Effector memory CD8-positive, alpha-beta T cell (primary cell): ENCODE measurements at places on chromosomes 2 and 18.

- DNase-seq, result no peak
Observed at GRCh38 chr18:42425025-42425424, 470.0 kb downstream of the PIK3C3 start.

GRCh38 chr2:31349160-31349559 lies 65.4 kb downstream of the XDH start:
- no peak for DNase-seq

GRCh38 chr2:63680455-63680854 lies 91.7 kb downstream of the MDH1 start:
- no peak for DNase-seq

GRCh38 chr18:25005541-25006403 lies 346.2 kb downstream of the ZNF521 start:
- no peak for DNase-seq

DNA sequence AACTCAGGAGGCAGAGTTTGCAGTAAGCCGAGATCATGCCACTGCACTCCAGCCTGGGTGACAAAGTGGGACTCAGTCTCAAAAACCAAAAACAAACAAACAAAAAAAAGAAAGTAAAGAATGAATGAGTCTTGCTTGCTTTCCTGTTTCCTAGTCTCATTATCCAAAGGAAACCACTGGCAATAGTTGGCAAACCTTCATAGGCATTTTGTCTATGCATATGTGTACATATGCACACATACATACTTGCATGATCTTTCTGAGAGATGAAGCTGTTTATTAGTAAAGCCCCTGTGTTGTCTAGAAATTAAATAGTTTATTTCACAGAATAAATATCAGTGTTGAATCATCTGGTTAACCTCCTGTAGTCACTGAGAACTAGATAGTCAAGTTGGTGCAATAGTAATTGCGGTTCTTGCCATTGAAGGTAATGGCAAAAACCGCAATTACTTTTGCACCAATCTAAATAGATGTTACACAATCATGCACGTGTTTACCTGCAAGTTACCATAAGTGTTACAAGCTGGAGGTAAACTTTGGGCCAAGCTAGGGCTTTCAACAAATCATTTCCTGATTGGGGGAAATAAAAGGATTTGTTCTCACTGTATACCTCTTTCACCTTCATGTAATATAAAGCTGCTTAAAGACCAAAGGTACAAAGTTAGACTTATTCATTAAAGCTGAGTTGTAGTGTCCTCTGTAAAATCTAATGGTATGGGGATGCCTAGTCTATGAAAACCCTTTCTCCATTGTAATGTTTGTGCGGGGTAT lies 24.7 kb downstream of the SLC20A1 start:
- DNase-seq, result no peak

DNA sequence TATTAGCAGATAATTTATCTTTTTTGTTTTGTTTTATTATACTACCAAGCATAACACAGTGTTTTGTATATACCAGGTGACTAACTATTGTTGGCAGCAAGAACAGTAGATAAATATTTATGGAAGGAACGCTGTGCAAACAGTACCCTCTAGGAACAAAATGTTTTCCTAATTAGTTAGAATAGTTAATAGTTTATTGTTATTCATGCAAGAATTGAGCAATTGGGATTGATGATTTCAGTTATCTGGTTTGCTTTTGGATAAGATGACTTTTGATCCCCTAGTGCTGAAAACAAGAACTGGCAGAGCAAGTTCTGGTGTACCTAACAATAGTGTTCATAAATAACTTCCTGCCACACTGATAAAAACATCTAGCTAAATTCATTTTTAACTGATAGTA lies 323.3 kb downstream of the TGIF1 start:
- no peak for DNase-seq

DNA sequence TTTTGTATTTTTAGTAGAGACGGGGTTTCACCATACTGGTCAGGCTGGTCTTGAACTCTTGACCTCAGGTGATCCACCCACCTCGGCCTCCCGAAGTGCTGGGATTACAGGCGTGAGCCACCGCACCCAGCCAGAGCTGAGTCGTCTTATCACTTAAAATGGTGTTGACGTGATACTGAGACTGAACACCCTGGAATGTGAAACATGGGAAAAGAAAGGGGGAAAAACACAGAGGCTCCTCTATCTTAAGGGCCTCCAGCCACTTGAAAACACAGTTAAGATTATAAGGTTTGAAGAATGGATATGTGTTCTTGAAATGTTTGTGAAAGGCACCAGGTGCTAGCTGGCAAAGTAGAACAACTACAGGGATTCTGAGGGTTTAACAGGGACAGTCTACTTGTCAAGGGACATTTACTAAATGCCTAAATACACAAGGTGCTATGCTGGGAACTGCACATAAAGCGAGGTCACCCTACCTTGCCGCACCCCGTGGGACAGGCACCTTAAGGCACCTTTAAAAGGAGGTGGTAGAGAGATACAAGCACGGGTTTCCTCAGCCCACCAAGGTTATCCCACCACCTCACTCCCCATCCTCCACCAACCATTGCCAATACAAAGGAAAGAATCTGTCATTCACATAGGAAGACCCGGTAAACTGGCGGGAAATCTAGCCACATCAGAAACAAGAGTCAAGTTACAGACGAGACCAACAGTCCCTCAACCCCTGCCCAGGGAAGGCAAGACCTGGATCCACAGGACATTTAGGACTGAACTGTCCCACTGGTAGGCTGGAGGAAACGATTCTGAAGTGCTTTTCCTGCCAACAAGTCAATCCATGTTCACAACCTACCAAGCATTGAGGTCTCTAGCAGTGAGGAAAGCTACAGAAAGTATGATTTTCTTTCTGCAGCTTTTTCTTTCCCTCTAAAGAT lies 43.4 kb downstream of the STK39 start:
- no peak for DNase-seq

DNA sequence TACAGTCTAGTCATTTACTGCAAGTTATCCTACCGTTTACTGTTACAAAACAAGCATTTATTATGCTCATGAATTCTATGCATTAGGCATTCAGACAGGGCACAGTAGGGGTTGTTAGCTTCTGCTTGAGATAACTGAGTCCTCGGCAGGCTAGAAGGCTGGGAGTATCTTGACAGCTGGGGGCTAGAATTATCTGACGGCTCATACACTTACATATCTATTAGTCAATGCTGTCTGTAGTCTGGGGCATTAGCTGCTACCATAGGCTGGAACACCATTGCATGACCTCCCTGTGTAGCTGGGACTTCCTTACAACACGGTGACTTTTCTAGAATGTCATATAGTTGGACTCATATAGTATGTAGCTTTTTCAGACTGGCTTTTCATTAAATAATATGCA lies 61.9 kb upstream of the ALK start:
- no peak for DNase-seq

- no peak for DNase-seq
Observed at GRCh38 chr18:33802955-33803354, 224.9 kb downstream of the ASXL3 start.

DNA sequence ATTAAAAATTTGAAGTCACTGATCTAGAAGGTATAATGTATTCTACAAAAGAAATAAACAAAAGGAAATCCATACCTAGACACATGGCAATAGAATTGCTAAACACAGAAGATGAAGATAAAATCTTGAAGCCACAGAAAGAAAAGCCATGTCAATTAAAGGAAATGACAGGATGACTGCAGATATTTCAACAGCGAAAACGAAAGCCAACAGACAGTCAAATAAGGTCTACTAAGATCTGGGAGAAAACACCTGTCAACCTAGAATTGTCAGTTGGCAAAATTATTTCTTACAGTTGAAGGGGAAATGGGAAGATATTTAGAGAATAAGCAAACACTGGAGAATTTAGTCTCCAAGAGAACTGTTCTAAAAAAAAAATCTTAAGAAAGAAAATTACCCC lies 39.2 kb downstream of the NETO1 start:
- no peak for DNase-seq

DNA sequence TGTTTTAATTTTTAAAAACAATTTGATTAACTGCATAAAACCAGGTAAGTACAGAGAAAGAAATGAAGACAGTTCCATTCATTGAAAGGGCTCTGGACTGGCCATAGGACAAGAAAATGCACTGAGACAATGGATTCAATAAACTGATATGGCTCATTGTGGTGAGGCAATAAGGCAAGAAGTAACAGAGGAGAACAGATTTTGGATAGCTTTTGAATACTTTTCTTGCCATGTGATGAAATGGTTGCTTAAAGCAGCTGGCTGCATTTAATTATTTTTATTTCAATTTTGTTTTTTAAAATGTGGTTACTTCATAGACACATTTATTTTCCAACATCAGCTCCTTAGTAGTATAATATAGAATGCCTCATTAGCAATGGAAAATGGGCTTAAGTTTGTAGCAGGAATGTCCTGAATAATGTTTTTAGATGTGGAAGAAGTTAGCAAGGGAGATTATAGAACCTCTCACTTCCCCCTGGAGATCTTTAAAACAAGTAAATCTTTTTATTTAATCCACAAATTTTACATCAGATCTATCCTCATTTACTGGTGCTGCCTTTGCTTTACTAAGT lies 646.9 kb upstream of the ZEB2 start:
- no peak for DNase-seq

GRCh38 chr2:14907014-14907612 lies 274.6 kb downstream of the LRATD1 start:
- no peak for DNase-seq

DNA sequence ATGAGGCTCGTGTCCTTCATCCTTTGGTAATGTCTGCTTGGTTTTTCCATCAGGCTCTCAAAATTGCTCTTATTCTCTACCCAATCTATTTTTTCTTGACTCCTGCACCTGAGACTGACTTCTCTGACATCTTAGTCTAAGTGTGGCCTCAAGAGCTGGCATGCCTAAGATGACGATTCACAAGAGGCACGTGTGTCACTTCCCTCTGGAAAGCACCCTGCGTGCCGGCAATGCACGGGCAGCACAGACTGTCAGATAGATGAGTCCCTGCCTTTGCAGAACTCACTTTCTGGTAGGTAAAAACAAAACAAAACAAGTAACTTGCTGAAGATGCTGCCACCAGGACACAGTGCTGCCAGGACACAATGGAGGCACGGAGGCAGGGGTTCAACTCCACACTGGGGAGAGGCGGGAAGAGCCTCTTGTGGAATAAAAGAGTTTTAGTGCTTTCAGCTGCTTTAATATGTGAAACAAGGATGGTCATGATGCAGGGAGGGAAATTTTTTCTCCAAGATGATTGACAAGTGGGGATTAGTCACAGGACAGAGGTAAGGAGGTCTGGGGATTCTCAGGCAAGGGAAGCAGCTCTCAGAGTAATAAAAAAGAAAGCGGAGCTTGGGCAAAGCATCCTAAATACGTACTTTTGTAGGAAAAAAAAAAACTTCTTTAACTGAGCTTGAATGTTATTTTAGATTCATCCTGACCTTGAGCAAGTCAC lies 27.3 kb downstream of the CYB5A start:
- no peak for DNase-seq

DNA sequence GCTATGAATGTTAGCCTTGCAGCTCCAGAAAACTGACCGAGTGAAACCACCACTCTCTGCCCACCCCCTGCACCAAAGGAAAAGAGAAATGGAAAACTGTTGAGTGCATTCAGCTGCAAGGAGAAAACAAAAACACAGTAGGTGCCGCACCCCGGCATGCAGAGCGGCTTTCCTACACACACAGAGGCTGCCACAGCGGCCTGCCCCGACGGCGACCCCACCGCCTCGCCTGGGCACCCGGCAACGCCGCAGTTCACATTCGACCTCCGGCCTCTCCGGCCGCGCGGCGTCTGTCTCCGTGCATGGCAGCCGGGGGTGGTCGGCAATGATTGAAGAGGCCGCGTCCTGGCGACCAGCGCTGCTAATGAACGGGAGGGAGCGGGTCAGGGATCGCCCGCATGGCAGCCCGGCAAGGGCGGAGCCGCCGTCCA lies 417.1 kb upstream of the SALL3 start:
- no peak for DNase-seq

DNA sequence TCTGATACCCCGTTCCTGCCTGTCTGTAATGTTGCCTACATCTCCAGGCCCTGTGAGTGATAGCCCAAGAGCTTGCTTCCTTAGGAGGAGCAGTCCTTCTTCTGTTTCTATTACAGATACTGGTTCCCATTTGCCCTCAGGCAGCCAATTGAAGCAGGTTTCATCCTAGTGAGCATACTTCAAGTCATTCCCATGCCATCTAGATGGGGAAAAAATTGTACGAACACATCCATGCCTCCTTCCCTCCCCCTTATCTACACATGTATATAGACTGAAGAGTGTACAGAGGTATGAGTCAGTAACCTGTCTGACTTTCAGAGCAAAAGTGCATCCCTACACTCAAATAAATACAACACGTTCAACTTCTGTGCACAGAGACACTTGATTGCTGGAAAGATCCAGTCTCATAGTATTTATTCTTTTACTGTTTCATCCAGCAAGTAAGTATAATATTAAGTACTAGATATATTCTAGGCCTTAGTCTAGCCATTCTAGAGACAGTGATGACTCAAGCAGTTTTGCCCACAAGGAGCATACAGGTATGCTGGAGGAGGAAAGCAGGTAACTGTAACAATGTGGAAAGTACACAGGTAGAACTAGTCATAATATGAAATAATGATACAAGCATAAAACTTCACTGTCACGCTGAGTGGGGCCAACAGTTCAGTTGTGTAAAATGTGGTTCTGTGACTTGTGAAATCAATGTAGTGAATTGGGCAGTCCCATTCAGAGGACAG lies 153.4 kb downstream of the MGAT5 start:
- DNase-seq, result no peak

- DNase-seq, result no peak
Observed at GRCh38 chr2:233464531-233465240, 101.9 kb downstream of the USP40 start.

DNA sequence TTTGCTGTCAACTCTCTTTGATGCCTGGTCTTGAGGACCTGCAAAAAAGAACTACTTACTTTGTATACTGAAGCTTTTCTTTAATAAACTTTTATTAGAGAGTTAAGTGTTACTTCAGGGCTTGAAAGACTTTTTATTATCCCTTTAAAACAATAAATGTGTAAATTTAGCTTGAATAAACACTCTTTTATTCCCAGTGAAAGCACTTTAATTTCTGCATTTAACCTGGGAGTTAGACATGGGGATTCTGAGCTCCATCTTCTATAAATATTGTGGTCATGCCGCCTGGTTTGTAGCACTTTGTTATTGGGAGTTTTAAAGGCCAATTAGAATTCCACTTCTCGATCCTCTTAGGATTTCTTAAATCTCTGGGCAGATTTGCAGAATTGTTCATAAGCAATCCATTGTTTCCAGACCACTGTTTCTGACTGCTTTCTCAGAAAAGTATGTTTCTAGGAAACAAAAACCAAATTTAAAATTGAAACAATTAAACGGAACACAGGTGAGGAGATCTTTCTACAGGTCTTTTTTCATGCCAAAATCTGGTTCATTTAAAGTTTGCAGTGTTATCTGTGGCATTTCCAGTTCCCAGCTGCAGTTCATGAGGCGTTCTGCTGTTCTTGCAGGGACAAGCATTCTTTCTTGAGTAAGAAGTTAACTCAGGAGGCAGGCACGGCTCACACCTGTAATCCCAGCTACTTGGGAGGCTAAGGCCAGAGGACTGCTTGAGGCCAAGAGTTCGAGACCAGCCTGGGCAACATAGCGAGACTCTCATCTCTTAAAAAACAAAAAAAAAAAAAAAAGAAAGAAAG lies 18.1 kb upstream of the E2F6 start:
- DNase-seq, result no peak
